T-cell (primary cell): ENCODE measurements at places on chromosomes 4 and X. TPM values are rescaled to one million over a fixed set of nuclear protein-coding genes. Genes with fewer than 3 reads are reported as not detected.

Gene C4orf51
- not detected for total RNA-seq

Gene SNCA
- total RNA-seq: 0.25 TPM

Gene GPR119
- total RNA-seq: not detected

Gene OR13H1
- not detected for total RNA-seq

Gene KIF4A
- 0.15 TPM for total RNA-seq

Gene MTNR1A
- not detected for total RNA-seq

Gene MAGEB10
- total RNA-seq: not detected

Gene ABCG2
- 0.38 TPM for total RNA-seq

Gene RNF150
- 0.30 TPM for total RNA-seq

Gene FATE1
- not detected for total RNA-seq

Gene TMEM31
- not detected for total RNA-seq

Gene GASK1B
- 0.41 TPM for total RNA-seq

Gene GAGE12E
- total RNA-seq: not detected

- no peak for DNase-seq
Observed at GRCh38 chrX:72715546-72715945, 1.4 kb upstream of the PHKA1 start.

- DNase-seq: no peak
Observed at GRCh38 chrX:109707319-109707718, 25.7 kb downstream of the ACSL4 start.

GRCh38 chr4:38132843-38133662 is 172.9 kb downstream of the PTTG2 start:
- no peak for DNase-seq

DNA sequence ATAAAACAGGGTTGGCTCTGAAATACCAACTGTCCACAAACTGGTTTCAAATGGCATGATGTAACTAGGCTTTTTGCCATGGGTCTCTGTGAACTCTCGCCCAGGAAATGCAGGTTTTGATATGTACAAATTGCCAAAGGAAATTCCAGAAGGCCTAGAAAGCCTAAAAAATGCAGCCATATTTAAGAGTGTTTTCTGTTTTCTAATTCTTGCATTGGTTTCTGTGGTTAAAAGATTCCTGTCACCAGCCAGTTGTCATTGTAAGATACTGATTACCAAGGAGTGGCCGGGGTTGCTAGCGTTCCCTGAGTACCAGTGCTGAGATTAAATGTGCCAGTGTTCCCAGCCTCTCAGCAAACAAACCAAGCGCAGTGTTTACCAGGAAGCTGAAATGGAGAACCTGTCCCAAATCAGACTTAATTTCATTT is 53.9 kb upstream of the SORBS2 start:
- no peak for DNase-seq

GRCh38 chrX:105765691-105766090 is 56.6 kb upstream of the NRK start:
- no peak for DNase-seq

- no peak for DNase-seq
Observed at GRCh38 chr4:98961770-98962169, 32.8 kb upstream of the EIF4E start.

DNA sequence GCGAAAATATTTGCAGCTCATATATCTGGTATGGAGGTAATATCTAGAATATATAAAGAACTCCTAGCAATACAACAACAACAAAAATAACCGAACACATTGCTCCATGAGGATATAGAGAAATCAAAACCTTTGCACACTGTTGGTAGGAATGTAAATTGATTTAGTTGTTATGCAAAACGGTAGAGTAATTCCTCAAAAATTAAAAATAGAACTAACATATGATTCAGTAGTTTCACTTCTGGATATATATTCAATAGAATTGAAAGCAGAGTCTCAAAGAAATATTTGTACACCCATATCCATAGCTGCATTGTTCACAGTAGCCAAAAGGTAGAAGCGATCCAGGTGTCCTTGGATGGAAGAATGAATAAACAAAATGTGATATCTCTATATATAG is 203.0 kb upstream of the CNKSR2 start:
- DNase-seq: no peak

DNA sequence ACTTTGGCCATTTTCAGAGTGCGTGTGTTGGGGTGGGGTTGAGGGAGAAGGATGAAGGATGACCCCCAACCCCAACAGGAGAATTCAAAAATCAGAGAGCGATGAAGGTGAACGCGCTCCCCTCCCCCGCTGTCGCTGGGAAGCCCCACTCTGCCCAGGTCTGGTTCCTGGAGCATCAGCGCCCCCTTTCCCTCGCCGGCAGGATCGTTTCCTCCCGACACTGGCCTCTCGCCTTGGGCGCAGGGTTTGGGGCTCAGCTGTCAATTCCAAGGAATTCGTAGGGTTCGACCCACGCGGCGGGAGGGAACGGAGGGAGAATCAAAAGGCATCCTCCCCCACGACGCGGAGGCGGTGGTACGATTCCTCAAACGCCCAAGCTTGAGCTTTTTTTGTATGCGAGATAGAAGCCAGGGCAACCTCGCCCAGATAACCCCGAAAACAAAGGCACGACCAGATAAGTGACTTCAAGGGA is 1.0 kb upstream of the PDGFRA start:
- no peak for DNase-seq

- no peak for DNase-seq
Observed at GRCh38 chrX:13327666-13328065, 7.8 kb upstream of the ATXN3L start.

GRCh38 chrX:133321451-133321850 is 93.8 kb downstream of the GPC4 start:
- no peak for DNase-seq

- DNase-seq: no peak
Observed at GRCh38 chrX:139945075-139945474, 12.2 kb upstream of the ATP11C start.

DNA sequence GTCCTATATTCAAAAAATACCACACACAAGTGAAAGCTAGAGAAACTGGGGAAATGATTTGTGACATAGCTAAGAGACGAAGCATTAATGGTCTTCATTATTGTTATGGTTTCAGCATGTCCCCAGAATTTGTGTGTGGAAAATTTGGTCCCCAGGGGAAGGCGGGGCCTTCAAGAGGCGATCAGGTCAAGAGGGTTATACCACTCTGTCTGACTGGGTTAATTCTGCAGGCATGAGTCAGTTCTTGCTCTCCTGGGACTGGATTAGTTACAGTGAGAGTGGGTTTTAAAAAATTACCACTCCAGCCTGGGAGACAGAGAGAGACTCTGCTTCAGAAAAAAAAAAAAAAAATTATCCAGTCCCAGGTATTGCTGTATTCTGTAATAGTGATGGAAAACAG is 2.1 kb upstream of the MTNR1A start:
- no peak for DNase-seq

DNA sequence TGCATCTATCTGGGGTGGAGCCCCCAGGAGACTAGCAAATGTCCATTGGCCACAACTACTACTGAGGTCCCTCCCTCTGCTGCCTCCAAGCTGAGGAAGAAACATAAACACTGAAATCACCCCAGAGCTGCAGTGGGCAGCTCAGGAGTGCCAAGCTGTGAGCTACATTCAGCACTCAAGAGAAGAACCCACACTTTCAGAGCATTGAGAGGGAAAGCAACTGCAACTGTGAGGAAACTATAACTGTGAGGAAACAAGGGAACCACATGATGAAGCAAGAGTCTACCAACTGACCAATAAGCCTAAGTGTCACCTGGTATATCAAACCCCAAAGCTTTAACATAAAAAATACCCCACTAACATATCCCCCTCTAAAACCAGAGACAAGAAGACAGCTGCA is 373.5 kb upstream of the TACR3 start:
- DNase-seq: no peak

DNA sequence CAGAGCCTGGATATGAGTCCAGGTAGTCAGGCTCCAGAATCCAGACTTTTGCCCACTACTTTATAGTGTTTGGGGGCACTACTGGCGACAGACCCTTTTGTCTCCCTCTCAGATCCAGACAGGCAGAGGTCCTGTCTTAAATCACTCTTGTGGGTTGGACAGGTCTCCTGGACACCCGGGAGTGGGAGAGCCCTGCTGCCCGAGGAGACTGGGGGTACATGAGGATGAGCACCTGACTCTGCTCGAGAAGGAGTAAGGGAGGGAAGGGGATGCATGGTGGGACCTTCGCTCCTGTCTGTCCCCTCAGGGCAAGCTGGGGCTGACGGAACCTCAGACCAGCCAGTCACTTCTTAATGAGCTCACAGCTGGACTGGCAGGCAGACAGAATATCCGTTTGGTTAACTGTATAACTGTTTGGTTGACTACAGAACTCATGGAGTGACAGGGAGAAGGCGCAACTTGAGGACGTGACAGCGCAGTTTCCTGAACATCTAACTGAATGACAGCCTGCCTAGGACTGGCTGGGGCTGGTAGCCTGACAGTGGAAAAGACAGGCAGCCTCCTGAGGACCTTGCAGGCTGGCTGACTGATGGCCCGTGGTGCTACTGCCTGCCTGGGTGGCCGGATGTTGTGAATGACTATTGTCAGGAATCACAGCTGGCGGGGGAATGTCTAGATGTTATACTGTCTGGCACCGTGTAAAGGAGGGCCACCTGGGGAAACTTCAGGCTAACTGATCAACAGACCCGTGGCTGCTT is 1.6 kb upstream of the SUV39H1 start:
- no peak for DNase-seq

DNA sequence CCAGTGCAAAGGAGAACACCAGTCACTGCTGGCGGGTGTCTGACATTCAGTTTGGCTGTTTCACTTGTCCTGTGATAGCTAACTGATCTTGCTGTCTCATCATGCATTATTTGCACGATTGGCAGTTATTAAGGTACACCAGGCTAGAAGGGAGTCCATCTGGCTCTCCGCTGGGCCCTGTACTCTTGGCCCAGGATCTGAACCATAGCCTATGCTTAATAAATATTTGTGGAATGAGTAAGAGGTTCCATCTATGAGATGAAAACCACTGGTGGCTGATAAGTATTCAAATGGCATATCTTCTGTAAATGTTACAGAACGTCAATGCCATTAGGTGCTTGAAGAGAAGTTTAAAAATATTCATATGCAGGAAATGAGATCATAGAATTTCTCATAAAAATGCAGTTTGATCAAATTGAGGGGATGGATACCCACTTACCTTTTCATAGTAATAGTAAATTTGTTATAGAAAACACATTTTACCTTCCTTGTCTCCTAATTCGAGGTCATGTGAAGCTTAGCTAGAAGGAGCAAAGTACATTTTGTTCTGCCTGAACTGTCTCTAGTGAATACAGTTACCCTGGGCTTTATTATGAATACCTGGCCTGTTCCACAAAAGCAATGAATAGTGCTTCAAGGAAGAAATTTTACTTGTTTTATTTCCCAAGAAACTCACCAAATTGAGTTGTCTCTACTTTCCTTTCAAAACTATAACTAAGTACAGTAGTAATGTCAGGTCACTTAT is 213.5 kb downstream of the CBR4 start:
- DNase-seq: no peak

DNA sequence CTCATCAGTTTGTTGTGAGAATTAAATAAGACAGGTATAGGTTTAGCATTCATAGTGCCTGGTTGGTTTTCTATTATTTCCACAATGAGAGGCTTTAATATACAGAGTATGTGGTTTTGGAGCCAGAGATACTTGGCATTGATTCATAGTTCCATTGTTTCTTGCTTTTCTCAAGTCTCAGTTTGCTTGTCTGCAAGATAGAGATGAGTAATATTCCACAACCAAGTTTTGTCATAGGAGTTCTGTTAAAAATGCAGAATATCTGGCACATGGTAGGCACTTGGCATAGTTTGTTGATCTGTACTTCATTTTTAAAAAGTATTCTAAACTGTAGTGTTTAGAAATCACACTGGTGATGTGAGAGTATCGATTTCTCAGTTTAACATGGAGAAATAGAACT is 37.5 kb upstream of the EDA2R start:
- DNase-seq: no peak

DNA sequence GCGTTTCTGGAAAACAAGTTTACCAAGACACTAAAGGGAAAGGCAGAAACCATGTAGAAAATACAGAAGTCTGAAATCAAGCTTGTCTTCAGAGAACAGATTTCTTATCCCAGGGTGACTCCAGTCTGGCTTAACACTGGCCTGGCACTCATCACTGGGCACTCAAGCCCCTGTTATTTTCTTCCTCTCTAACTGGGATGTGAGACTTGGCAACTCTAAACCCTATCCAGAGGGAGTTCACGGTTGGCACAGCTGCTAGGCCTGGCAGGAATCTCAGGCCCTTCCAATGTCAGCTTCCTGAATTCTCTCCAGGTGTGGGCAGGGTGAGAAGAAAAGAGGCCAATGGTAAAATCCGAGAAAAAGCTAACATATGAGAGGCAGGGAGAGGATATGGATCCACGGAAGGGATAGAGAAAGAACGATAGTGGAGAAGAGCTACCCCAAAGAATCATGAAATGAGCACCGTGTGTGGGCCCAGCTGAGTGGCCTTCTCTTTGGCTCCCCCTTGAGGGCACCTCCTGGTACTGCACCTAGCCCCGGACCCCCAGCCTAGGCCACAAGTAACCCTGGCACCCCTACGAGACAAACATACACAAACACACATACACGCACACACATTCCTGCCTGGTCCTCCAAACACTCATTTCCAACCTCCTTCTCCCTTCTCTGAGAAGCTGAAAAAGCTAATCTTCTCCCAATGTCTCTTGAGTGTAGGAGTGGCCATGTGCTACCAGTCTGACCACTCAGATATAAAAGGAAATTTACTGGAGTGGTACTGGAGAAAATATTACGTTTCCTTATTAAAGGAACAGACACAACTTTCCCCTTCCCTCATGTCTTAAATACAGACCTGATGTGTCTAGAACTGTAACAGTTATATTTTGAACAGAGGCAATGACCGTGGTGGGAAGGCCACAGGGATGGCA is 16.6 kb upstream of the PTCHD1 start:
- DNase-seq: no peak

GRCh38 chr4:177301126-177301639 is 8.5 kb upstream of the NEIL3 start:
- DNase-seq: no peak
